ENCODE measurements at places on chromosomes 4 and X.

- no peak for DNase-seq
Observed at GRCh38 chr4:94852616-94853015, 94.9 kb downstream of the BMPR1B start.

DNA sequence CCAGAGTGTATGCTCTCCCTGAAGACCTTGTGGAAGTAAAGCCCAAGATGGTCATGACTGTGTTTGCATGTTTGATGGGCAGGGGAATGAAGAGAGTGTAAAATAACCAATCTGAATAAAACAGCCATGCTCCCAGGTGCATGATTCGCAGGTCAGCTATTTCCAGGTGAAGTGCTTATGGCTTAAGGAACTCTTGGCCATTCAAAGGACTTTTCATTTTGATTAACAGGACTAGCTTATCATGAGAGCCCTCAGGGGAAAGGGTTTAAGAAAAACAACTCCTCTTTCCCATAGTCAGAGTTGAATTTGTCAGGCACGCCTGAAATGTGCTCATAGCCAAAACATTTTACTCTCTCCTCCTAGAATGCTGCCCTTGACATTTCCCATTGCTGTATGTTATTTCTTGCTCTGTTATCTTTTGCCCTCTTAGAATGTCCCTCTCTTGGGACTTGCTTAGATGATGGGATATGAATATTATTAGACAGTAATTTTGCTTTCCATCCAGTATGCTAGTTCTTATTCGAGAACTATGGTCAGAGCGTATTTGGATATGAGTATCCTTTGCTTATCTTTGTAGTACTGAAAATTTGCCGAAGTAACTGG, 88.6 kb downstream of the PLS3 start:
- DNase-seq = no peak

GRCh38 chr4:55921093-55921492, 27.7 kb upstream of the CEP135 start:
- no peak for DNase-seq

- no peak for DNase-seq
Observed at GRCh38 chr4:61182915-61183314, 17.2 kb upstream of the ADGRL3 start.

GRCh38 chr4:168691631-168692369, 194.9 kb downstream of the PALLD start:
- DNase-seq = no peak

DNA sequence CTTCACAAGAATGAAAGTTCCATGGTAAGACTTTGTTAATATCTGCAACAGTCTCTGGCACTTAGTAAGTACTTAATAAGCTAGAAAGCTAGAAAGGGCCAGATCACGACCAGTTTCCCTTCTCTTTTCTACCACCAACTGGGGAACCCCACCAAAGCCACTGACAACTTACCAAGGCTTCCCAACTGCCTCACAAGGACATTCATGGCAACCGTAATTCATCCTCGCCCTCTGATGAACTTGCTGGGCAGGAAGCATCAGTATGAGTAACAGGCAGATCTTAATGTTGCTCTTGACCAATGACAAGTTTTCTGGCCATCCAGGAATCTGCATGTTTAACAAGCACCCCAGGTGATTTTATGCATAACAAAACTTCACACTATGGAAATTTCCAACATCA, 23.2 kb upstream of the ZCCHC13 start:
- DNase-seq = no peak

DNA sequence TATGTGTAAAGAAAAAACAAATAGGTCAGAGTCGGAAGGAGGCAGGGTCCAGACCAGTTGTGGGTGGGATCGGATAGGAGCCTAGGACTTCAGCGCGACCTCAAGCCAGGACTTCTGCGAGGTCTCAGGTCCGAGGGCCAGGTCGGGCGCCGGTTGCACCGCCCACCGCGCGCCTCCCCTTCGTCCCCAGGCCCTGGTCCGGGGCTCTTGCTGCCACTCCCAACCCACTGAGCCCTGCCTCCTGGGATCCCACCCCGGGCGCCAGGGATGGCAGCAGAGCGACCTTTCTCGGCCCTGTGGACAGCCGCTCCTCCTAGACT, 12.3 kb downstream of the PITX2 start:
- DNase-seq = no peak

GRCh38 chrX:46180258-46180687, 364.9 kb downstream of the ZNF674 start:
- no peak for DNase-seq

GRCh38 chr4:8439914-8440491, 520 bp downstream of the ACOX3 start:
- DNase-seq = no peak

DNA sequence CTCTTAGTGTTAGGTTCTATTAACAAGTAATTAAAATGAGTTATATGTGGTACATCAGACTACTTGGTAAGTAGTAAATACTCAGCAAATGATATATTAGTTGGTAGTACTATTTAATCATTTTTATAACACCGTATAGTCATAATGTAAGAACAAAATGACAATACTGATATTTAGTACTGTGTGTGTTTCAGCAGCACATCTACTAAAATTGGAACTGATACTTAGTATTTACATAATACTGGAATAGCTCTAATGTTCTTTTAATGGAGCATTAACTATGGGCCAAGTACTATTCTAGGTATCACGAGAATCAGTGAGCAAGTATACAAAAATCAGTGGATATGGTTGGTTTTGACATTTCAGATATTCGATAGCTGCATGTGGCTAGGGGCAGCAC, 35.3 kb downstream of the ERVMER34-1 start:
- no peak for DNase-seq

GRCh38 chr4:77007358-77008230, 58.0 kb downstream of the SEPTIN11 start:
- no peak for DNase-seq

GRCh38 chr4:69095301-69095731, 958 bp upstream of the UGT2B7 start:
- no peak for DNase-seq

- no peak for DNase-seq
Observed at GRCh38 chr4:78784236-78784865, 8.2 kb downstream of the BMP2K start.

DNA sequence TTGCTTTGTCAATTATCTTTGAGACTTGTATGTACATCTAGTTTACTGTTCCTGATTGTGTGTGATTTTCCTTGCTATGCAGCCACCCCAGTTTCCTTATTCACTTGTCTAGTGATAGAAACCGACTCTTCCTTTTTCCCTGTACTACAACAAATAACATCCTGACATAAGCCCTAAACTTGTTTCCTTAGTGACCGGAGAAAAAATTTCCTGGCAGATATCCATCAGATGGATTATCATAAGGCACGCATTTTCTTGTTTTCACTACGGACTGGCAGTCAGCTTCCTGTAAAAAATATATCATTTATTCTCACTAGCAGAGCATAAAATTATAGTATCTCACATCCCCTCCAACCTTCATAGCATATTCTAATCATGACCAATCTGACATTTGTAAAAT, 410.7 kb downstream of the CENPC start:
- no peak for DNase-seq

- DNase-seq = no peak
Observed at GRCh38 chr4:56106180-56107147, 157.7 kb downstream of the CEP135 start.

All from activated CD8-positive, alpha-beta memory T cell treated with anti-CD3 and anti-CD28 coated beads for 48 hours (primary cell).